Osteocyte (in vitro differentiated cells): ENCODE measurements at places on chromosomes 5 and 9. TPM values are rescaled to one million over a fixed set of nuclear protein-coding genes. Genes with fewer than 3 reads are reported as not detected.

GOLM1 gene
- total RNA-seq = 91.9 and 93.4 TPM in 2 replicates

SLC6A7 gene
- not detected in 2 replicates for total RNA-seq

NFIL3 gene
- 23.9 and 24.0 TPM in 2 replicates for total RNA-seq

GRCh38 chr9:33877727-33878489 lies 60.9 kb downstream of the UBE2R2 start:
- peaks cover 30% of the 10 kb centered on the region for H3K4me1 ChIP-seq
- no peaks in the 10 kb centered on the region for H3K27me3 ChIP-seq
- no peak for DNase-seq
- H3K36me3 ChIP-seq = no peaks in the 10 kb centered on the region

ZFP2 gene
- total RNA-seq = 1.2 and 1.7 TPM in 2 replicates

SAXO1 gene
- not detected in 2 replicates for total RNA-seq
